Frontal cortex (tissue), 4 donors: ENCODE measurements at places on chromosomes 16 and 17.

GRCh38 chr17:57406131-57406980 is 150.0 kb downstream of the MSI2 start:
- peak; percentile 24 for DNase-seq

DNA sequence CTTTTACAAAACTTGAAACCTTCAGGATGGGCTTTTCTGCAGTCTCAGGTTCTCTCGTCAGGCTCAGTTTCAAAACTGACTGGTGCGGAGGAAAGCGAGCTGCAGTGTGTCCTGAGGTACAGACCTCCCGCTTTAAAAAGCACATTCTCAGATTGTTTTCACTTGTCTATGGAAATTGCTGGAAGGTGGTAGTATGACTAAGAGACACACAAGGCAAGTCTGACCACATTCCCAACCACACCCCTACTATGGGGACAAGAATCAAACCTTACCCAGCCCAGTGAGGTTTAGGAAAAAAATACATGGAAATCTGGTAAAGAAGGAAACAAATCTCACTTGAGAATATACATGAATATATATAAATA is 18.2 kb downstream of the SRP68 start:
- DNase-seq, result no peak

DNA sequence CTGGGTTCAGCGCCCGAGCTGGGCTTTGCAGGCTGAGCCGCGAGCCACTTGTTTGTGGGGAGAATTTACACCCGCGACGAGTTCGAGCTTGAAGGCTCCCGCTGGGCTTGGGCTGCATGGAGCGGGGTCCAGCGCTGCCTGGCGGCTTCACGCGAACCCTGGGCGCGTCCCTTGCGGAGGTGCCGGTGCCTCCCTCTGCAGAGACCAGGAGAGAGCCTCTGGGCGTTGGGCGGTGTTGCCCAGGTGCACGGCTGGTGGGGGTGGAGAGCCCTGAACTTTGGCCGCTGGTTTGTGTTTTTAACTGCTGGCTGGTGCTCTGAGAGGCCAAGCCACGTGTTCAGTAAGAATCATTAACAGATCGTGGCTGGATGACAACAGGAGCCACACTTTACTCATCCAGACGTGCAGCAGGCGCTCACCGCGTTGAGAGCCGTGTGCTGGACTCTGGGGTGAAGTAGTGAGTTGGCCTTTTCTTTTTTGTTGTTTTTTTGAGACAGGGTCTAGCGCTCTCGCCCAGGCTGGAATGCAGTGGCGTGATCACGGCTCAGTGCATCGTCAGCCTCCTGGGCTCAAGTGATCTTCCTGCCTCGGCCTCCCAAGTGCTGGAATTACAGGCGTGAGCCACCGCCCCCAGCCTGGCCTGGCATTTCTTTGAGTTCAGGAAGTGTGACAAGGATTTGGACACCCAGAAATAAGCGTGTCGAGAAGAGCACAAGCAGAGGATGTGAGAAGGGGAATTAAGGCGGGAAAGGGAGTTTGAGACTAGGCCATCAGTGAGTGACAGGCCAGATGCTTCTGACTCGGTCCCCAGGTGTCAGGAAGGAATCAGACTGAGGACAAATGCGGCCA is 827 bp downstream of the CDK10 start:
- peak; percentile 42 for DNase-seq

- no peak for DNase-seq
Observed at GRCh38 chr17:72092710-72093322, 28.0 kb upstream of the SOX9 start.

DNA sequence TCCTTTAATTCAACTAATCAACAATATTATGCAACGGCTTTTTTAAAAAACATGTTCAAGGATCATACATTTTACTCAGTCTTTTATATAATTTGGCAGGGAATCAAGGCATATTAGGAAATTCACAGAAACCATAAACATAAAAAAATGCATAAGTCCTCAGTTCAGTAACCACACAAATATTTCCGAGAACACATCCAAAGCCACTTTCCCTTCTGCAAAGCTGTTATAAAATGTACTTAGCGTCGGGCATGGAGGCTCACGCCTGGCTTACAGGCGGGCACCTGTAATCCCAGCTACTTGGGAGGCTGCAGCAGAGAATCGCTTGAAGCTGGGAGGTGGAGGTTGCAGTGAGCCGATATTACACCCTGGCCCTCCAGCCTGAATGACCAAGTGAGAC is 9.7 kb upstream of the ZC3H7A start:
- DNase-seq, result no peak
